A549 treated with dexamethasone at 1 μM for 4 hours (cell line): ENCODE measurements at places on chromosomes 11 and 22. TPM values are rescaled to one million over a fixed set of nuclear protein-coding genes. Genes with fewer than 3 reads are reported as not detected.

Gene MYBPC3
- 0.05 to 0.08 TPM (median 0.07 TPM) in 5 replicates for total RNA-seq

Gene SEPTIN3
- total RNA-seq: 0.97 to 1.5 TPM (median 1.2 TPM) in 5 replicates

Gene SORL1
- 1.0 to 2.1 TPM (median 1.7 TPM) in 5 replicates for total RNA-seq

Gene ZBTB16
- 0.76 to 1.6 TPM (median 1.3 TPM) in 5 replicates for total RNA-seq

Gene IL10RA
- 0.03 to 0.14 TPM (median 0.11 TPM) in 4 of 5 replicates, not detected in the other for total RNA-seq

Gene C11orf97
- total RNA-seq: not detected in 5 replicates

Gene TIMP3
- total RNA-seq: 1.0 to 1.7 TPM (median 1.3 TPM) in 5 replicates

Gene ST14
- 0.06 to 0.26 TPM (median 0.09 TPM) in 5 replicates for total RNA-seq

Gene NUDT8
- total RNA-seq: 8.5 to 12.6 TPM (median 11.3 TPM) in 5 replicates

Gene SYTL2
- 6.8 to 12.5 TPM (median 7.7 TPM) in 5 replicates for total RNA-seq

Gene LRRC55
- not detected in 5 replicates for total RNA-seq

Gene NDUFC2
- 228 to 300 TPM (median 235 TPM) in 5 replicates for total RNA-seq

Gene CALCB
- 0.12 to 0.22 TPM (median 0.15 TPM) in 5 replicates for total RNA-seq

Gene DENND6B
- 1.6 to 3.2 TPM (median 2.9 TPM) in 5 replicates for total RNA-seq

Gene SYCE3
- total RNA-seq: 0.40 to 0.91 TPM (median 0.47 TPM) in 3 of 5 replicates, not detected in the others

Gene KLHDC7B
- not detected in 5 replicates for total RNA-seq

Gene VSTM5
- not detected in 5 replicates for total RNA-seq

Gene PAX6
- total RNA-seq: 0.54 to 1.3 TPM (median 0.82 TPM) in 5 replicates

Gene CCDC157
- total RNA-seq: 1.3 to 3.2 TPM (median 2.6 TPM) in 5 replicates

Gene OR8D1
- total RNA-seq: not detected in 5 replicates

Gene CHADL
- total RNA-seq: not detected in 5 replicates

Gene LRRN4CL
- total RNA-seq: 0.08 to 0.13 TPM (median 0.09 TPM) in 3 of 5 replicates, not detected in the others

Gene HYOU1
- 35.7 to 52.1 TPM (median 49.3 TPM) in 5 replicates for total RNA-seq

Gene SGSM1
- total RNA-seq: 0.49 to 1.1 TPM (median 0.60 TPM) in 5 replicates

Gene THY1
- 12.7 to 17.5 TPM (median 15.1 TPM) in 5 replicates for total RNA-seq

Gene NFAM1
- total RNA-seq: 0.01 TPM in 1 of 5 replicates, not detected in the others

Gene SLC5A1
- total RNA-seq: 0.02 to 0.11 TPM (median 0.07 TPM) in 5 replicates

Gene ZNF215
- 0.76 to 1.2 TPM (median 0.97 TPM) in 5 replicates for total RNA-seq

Gene TRIM22
- 0.73 to 1.5 TPM (median 0.84 TPM) in 5 replicates for total RNA-seq

Gene C22orf42
- not detected in 5 replicates for total RNA-seq

Gene SF3A1
- 34.0 to 87.7 TPM (median 73.4 TPM) in 5 replicates for total RNA-seq

Gene FAM181B
- total RNA-seq: 0.03 to 0.05 TPM (median 0.05 TPM) in 5 replicates

Gene OR51B5
- total RNA-seq: 0.06 TPM in 1 of 5 replicates, not detected in the others

Gene GGT5
- 3.5 to 5.3 TPM (median 4.4 TPM) in 5 replicates for total RNA-seq

Gene SLC7A4
- total RNA-seq: not detected in 5 replicates

Gene RAPSN
- 0.15 to 0.32 TPM in 2 of 5 replicates, not detected in the others for total RNA-seq

Gene DCHS1
- total RNA-seq: 0.07 to 0.15 TPM (median 0.09 TPM) in 5 replicates

Gene MAPK11
- 5.0 to 7.8 TPM (median 6.3 TPM) in 5 replicates for total RNA-seq

Gene NUP98
- 63.6 to 81.5 TPM (median 77.7 TPM) in 5 replicates for total RNA-seq
